AG08396 (cell line): ENCODE measurements at places on chromosomes 6 and 20.

GRCh38 chr6:45687570-45687969 lies 309.8 kb upstream of the SUPT3H start:
- DNase-seq = no peak

- DNase-seq = no peak
Observed at GRCh38 chr20:38228436-38228835, 32.1 kb downstream of the KIAA1755 start.

GRCh38 chr6:19465760-19466159 lies 371.4 kb upstream of the ID4 start:
- peak; percentile 8 for DNase-seq

- no peak for DNase-seq
Observed at GRCh38 chr6:21791581-21791980, 198.0 kb downstream of the SOX4 start.

DNA sequence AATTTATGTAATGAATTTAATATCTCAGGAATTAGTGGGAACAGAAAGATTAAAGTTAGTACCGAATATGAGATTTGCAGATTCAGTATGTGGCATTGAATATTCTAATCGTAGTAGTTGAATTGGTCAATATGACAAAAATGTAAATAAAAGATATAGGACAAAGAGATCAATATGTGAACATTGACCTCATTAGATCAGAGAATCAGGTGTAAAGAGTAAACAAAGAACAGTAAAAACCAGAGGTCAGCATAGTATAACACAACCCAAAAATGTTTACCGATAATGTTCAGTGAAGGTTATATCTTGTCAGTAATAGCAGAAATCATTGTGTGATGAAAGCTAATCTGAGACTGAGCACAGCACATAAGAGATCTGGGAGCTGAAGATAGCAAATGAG lies 152.0 kb downstream of the FAM83B start:
- DNase-seq = no peak

DNA sequence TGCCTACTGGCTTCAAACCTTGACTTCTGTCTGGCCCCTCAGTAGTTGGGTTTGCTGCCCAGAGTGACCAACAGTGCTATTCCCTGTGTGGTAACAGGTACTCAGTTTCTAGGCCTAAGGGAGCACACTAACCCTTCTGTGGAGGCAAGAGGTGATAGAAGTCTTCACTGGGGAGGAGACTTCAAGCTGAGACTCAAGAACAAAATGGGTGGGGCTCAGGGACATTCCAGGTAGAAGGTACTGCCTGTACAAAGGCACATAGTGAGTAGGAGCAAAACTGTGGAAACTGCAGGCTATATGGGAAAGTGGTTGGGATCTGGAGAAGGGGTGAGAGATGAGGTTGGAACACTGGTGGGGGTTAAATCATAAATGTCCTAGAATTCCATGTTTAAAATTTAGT lies 2.3 kb upstream of the SCAND1 start:
- DNase-seq = no peak

DNA sequence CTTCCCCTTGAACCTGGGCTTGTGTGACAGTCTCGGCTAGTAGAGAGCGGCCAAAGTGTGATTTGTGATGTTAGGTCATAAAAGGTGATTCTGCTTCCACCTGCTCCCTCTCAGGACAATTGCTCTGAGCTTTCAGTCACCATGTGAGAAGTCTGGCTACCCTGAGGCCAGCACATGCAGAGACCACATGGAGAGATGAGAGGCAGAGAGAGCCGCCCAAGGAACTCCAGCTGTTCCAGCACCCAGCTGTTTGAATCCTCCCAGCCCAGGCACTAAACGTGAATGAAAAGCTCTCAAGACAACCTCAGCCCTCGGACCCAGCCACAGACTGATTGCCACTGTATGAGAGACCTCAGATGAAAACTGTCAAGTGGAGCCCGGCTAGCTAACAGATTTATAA lies 143.4 kb upstream of the EEF1E1 start:
- no peak for DNase-seq

DNA sequence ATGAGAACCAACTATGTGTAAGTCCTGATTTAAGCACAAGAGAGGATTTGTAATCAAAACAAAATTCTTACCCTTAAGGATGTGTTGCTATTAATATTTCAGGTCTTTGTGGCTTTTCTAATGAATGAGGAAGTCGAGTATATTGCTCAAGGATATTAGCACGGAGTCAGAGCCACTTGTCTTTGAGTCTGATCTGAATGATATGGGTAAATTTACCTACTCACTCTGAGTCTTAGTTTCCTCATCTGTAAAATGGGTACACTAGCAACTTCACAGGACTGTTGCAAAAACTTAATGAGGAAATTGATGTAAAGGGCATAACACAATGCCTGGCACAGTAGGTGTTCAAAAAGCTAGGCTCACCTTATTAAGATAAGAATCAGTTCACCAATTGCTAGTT lies 30.0 kb upstream of the QKI start:
- DNase-seq = no peak

- peak; percentile 24 for DNase-seq
Observed at GRCh38 chr6:111555036-111555435, 50.6 kb downstream of the TRAF3IP2 start.

DNA sequence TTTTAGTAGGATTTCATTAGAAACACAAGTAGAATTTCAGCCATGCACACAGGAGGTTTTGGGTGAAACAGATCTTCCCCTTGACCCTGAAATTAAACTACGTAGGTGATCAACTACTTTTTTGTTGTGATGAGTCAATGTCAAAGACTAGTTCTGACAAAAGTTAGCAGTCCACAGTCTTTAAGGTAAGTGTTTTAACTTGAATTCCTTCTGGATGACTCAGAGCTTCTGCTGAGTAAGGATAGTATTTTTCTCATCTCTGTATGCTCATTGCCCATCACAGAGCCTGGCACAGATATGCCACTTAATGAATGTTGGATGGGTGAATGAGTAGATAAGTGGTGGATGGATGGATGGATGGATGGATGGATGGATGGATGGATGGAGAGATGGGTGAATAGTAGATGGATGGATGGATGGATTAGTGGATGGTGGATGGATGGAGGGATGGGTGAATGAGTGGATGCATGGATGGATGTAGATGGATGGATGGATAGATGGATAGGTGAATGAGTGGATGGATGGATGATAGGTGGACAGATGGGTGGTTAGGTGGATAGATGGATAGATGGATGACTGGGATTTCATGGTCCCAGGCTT lies 165.3 kb downstream of the ZMYND8 start:
- no peak for DNase-seq

GRCh38 chr6:121557146-121557940 lies 121.9 kb downstream of the GJA1 start:
- DNase-seq = no peak

GRCh38 chr20:36469973-36470372 lies 71.3 kb upstream of the MYL9 start:
- no peak for DNase-seq

GRCh38 chr20:44897133-44897532 lies 11.6 kb downstream of the YWHAB start:
- no peak for DNase-seq

GRCh38 chr6:17908831-17909230 lies 78.6 kb downstream of the KIF13A start:
- no peak for DNase-seq

DNA sequence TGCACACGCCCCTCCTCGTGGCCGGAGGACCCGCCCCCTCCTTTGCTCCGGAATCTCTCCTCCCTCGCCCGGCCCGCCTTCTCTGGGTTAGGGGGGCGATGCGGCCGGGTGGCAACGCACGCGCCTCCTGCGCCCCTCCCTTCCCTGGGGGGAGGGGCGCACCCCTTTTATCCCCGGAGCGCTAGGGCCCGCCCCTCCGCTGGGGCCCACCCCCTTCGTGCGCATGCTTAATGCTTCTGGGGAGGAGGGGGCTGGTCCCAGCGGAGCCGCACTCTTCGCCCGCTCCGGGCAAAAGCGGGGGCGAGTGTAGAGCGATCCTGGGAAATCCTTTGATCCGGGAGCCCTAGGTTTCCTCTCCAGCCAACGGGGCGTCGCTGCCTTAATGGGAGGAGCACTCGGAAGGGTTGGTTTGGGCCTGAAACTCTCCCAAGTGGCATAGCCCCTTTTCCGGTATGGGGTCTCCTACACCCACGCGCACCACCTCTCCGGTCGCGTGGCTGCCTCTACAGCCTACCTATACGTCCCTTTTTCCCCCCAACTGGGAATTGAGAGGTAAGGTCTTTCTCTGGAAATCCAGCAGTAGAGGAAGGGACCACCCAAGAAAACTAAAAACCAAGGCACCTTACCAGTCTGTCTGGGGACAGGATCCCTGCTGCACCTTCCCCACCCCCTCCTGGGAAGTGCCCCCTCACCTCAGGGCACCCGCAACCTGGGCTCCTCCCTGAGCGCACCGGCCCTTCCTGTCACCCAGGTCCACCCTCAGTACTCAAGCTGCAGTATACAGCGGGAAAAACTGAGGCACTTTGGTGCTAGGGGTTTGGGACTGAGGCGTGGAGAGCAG lies 2.1 kb downstream of the SOX12 start:
- DNase-seq = peak; percentile 95

- DNase-seq = no peak
Observed at GRCh38 chr20:15487030-15487429, 1086.2 kb downstream of the KIF16B start.

DNA sequence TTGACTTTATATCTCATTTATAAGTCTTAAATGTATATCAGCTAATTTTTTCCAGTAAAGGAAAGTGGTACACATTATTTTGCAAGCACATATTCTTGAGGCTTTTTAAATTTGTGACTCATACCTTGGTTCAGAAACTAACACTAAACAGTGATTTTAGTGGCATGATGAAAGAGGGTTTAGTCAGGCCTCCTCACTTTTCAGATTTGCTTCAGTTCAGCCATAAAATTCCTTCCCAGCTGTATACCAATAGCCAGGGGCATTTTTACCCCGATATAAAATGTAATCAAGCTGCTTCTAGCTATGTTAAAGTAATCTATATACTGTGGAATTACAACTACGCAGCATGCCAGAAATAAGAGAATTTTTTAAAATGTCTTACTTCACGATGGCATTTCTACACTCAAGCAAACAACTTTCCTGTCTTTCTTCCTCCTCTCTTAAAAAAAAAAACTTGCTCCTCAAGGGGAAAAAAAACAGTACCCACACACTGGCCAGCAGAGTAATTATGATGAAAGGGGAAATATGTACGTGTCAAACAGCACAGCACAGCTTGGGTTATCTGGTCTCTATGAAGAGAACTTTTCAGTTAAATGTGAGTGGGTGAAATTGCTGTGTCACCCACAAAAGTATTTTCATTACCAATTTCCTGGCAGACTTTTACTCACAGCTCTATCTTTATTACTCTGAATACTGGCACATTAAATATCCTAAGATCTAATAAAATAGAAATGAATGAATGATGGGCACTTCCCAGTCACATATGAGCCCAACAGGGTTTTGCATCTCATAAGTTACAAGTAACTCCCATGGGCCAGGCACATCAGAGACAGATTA lies 244.8 kb upstream of the TENT5A start:
- peak; percentile 33 for DNase-seq

GRCh38 chr6:64547594-64548268 lies 912.1 kb downstream of the PHF3 start:
- no peak for DNase-seq

DNA sequence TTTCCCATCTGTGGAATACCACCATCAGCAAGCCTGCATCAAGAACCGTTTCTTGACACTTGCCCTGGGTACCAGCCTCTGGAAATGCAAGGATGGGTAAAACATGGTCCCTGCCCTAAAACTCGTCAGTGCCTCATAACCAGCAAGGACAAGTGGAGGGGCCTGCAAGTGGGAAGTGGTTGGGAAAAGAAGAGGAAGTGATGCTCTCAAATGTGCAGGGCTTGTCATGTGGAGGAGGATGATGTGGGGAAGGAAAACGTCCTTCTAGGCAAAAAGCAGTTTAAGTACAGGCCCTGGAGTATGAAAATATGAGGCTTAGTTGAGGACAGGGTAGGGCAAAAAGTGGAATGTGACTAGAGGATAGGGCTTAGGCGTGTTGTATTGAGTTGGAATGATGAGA lies 19.0 kb downstream of the RREB1 start:
- no peak for DNase-seq

DNA sequence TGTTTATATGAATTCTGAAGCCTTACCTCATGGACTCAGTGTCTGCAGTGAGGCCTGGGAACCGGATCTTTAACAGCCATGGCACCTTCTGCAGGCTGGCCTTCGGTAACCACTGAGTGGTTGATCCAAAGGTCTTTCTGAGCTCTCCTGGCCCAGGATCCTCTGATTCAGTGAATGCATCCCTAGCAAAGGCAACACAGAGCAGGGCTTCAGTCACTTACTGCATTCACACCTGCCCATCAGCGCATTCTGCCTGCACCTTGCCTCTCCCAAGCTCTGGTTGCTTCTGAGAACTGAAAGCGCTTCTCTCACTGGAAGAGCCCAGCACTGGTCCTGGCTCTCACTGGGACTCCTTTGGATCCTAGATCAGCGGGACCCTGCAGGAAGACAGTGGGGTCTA lies 8.4 kb upstream of the CST9 start:
- DNase-seq = no peak

- no peak for DNase-seq
Observed at GRCh38 chr6:69238067-69238466, 558.7 kb downstream of the LMBRD1 start.

DNA sequence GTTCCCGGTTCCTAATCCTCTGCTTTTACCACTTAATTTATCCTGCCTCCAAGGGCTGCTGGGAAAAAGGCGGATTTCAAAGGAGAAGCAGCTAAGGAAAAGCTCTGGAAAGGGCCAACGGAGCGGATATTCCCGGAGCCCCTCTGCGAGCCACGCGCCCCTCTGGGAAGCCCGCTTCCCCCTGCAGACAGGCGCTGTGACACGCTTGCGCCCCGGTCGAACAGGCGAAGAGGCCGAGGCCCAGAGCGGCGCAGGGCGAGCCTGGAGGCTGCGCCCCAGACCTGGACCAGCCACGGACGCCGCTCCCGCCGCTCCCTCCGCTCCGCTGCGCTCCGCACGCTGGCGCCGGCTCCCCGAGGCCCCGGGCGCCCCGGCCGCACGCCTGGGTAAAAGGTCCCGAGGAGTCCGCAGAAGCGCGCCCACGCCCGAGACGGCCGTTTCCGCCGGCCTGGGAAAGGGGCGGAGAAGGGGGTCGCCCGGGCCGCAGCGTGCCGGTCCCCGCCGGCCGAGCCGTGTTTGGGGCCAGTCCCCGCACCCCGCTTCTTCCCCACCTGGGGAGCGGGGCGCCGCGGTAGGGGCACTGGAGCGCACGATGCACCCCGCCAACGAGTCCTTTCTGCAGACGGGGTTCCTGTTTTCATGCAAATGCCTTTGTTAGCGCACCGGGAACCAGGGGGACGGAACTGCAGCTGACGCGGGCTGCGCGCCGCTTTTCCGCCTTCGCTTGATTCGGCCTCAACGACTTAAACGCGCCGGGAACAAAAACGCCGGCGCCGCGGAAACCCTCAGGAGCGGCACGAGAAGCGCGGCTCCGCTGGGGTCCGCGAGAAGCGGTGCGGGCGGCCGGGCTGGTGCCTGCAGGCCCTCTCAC lies 91.9 kb upstream of the SIRPA start:
- peak; percentile 58 for DNase-seq

GRCh38 chr20:59827138-59828056 lies 106.0 kb downstream of the SYCP2 start:
- no peak for DNase-seq

- no peak for DNase-seq
Observed at GRCh38 chr6:53417141-53417540, 68.4 kb upstream of the ELOVL5 start.

- DNase-seq = no peak
Observed at GRCh38 chr6:153145591-153145990, 14.5 kb upstream of the RGS17 start.
